Activated T-cell treated with anti-CD3 and anti-CD28 coated beads, Interleukin-2, amount 50 U/mL, for 4 hours (primary cell): ENCODE measurements at places on chromosomes 7 and 10. TPM values are rescaled to one million over a fixed set of nuclear protein-coding genes. Genes with fewer than 3 reads are reported as not detected.

DNA sequence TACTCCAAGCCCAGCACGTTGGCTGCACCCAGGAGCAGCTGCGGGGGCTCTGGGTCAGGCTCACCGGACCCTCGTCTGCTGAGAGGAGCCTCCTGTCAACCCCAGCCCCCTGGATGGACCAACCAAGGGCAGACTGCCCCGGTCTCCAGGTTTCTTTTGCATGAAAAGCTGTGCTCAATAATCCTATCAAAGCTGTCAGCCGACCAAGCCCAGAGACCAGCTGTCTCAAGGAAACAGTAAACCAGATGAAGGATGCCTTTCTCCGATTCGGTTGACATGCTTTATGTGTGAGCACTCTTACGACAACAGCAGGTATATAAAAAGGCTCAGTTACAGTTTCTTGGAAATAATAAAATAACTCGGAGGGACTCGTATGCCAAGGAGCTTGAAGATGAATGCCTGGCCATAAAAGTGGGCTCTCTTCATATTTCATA, 71.6 kb upstream of the BAIAP2L1 start:
- no peak for DNase-seq

DNA sequence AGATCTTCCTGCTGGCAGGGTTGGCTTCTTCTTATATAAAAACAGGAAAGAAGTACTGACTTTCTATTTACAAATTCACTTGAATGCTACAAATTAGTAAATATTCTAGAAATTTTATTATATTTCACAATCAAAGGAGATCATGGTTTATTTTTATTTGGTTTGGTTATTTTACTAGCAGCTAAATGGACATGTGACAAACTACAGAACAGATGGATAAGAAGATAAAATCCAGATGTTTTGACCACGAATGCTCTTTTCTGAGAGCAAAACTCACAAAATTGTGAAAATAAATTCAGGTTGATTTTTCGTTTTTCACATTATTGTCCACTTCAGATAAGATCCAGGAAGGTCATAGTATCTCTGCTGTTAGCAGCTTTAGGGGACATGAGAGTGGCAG, 55.4 kb downstream of the CACNA2D1 start:
- no peak for DNase-seq

- DNase-seq: no peak
These were observed 158.0 kb downstream of the CAMK1D start for GRCh38 chr10:12507165-12507850.

- DNase-seq: no peak
These were observed 9.4 kb downstream of the NXPH1 start for GRCh38 chr7:8442814-8443304.

- DNase-seq: peak; percentile 89
These were observed at the start of gene TAF3 for GRCh38 chr10:7818295-7819120. Gene TAF3, plus strand, starts transcription at chr10:7818505. Its CDS starts 205 bp downstream, at chr10:7818710.

DNA sequence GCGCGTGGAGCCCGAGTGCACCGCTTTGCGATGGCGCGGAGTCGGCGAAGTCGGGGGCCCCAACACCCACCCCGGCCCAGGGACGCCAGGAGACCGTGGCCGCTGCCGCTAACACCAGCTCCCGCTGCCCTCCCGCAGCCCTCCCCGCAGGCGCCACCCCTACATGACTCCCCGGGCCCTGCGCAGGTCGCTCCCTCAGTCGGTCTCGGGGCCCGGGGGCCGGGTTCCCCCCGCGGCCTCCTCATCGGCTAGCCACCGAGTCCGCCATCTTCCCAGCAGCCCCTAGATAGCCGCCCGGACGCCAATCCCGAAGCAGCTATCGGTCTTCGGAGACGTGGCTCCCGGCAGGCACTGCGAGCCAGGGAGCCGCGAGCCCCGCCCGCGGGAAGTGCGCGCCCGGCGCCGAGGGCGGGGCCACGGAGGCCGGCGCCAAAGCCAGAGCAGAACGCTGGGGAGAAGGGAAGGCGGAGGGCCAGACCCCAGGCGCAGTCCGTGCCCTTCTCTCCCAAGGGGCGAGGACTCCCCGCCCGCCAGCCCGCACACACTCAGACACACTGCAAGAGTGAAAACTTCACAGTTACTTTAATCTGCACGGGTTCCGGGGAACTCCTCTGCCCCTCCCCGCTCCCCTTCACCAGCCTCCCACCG, at the start of gene FASTK:
Gene FASTK, minus strand, starts transcription at position 288 of the 648 bp plus-strand sequence. Its CDS starts 43 bp downstream, at position 245.
- DNase-seq: peak; percentile 78

DNA sequence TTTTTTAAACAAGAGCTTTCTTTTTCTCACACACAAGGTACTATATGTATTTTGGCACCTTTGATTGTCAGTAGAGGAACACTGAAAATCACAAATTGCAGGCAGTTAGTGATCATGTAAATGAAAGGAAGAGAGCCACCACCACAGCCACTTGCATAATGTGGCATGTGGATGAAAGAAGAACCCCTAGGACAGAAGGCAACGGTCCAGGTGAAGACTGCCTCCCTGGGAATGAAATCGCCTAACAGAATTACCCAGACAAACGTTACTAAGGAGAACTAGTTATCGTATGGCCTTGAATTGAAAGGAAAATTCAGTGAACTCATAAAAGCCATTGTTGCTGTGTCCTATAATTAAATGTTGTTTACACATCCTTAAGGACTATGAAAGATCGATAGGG, 41.2 kb upstream of the PTPRZ1 start:
- DNase-seq: no peak

The EEPD1 gene
- total RNA-seq: 1.3 TPM

GRCh38 chr10:102678842-102679289, 34.6 kb downstream of the TRIM8 start:
- DNase-seq: no peak

DNA sequence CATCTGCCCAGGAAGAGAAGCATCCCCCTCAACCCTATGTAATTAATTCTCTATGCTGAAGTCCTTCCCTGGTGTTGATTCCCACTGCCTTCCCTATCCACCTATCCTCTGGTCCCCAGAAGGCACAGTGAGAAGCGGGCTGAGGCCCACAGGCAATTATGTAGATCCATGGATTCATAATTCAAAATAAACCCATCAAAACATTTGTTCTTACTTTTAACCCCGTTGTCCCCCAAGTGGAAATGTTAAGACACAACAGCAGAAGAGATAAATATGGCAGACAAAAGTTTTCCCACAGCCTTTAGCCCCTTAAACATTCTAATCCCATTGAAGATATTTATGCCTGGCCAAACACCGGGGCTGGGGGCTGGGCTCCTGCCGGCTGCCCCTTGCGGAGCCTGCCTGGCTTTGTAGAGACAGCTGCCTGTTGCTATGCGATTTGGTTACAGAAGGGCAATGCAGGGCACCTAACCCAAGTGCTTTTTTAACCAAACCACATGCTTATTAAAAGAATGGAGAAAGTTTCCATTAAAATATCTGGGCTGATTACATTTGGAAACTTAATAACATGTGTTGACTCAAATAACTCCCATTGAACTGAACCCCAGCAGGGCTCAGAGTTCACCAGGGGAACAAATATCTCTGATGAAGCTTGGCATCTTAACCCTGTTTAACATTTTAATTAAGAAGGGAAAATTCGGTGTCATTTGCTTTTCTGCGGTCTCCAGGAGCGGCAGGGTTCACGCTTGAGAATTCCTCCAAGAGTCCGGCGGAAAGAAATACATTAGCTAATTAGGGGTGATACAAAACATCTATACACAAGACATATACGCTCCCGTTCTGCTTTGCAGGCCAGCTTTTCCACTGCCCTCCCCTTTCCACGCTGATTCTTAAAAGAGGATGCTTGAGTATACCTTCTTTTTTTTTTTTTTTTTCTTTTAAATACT, 110.8 kb upstream of the FGFR2 start:
- no peak for DNase-seq

DNA sequence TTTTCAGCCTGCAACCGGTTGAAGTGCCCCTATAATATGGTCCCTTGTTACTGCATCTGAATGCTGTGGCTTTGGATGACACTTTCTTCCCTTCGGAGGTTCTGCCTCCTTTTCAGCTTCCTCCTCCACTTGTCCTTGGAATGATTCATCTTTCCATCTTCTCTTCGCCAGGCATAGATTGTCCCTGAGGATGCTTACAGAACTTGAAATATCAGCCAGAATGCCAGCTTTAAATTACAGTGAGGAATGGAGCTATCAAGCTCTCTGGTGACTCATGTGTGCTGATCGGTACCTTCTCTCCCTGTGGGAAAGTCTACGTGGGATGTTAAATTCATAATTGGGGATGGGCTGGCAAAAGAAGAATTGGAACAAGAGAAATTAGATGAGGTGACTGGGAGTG, 45.9 kb upstream of the PDK4 start:
- no peak for DNase-seq

- no peak for DNase-seq
These were observed 662 bp downstream of the NRCAM start for GRCh38 chr7:108455551-108455997.
